Progenitor cell of endocrine pancreas (in vitro differentiated cells): ENCODE measurements at places on chromosomes 3 and 15. TPM values are rescaled to one million over a fixed set of nuclear protein-coding genes. Genes with fewer than 3 reads are reported as not detected.

Gene KBTBD13
- total RNA-seq: not detected in 2 replicates

Gene GPR176
- 1.0 and 1.1 TPM in 2 replicates for total RNA-seq

Gene LRRN1
- total RNA-seq: 208 and 222 TPM in 2 replicates

Gene ARPC4
- 129 and 135 TPM in 2 replicates for total RNA-seq

DNA sequence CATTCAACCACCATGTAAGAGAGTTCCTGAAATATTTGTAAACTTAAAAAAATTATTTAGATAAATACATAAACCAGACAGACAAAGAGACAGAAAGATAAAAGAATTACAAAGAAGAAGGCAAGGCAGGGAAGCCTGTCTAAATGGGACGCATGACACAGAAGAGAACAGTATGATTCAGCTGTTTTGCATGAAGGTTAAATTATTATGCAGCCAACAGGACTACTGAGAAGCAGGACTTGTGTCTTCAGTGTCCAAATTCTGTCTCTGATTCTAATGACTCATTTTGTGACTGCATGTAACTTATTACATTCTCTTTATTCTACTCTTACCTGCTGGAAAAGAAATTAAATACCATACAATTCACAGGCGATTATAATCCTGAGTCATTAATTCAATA lies 340.4 kb upstream of the KCNMB2 start:
- DNase-seq: no peak
- H3K27ac ChIP-seq: no peak overlapping the region
- H3K4me3 ChIP-seq: no peak overlapping the region
- H3K27me3 ChIP-seq: no peaks in the 10 kb centered on the region
